ENCODE measurements at places on chromosomes 4 and X. TPM values are rescaled to one million over a fixed set of nuclear protein-coding genes. Genes with fewer than 3 reads are reported as not detected.

DNA sequence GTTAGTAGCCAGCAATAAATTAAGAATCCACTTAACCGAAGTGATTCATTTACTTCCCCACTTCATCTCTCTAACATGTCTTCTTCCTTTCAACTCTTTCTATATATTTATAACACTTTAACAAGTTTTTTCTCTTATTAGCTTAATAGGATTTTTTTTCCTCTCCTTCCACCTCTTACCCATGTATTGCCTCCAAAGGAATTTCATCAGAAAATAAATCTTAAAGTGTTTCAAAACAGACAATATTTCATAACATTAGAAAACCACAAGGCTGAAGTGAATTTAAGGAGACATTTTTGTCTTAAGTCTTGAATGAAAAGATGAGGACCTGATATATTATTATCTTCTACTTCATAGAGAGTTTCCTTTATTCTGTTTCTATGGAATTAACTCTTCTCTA lies 101.5 kb downstream of the PDGFC start:
- H3K27ac ChIP-seq = no peak overlapping the region
- H3K4me3 ChIP-seq = no peak overlapping the region
- H3K4me1 ChIP-seq = peaks cover 6% of the 10 kb centered on the region
- H3K27me3 ChIP-seq = no peaks in the 10 kb centered on the region
- DNase-seq = no peak

DNA sequence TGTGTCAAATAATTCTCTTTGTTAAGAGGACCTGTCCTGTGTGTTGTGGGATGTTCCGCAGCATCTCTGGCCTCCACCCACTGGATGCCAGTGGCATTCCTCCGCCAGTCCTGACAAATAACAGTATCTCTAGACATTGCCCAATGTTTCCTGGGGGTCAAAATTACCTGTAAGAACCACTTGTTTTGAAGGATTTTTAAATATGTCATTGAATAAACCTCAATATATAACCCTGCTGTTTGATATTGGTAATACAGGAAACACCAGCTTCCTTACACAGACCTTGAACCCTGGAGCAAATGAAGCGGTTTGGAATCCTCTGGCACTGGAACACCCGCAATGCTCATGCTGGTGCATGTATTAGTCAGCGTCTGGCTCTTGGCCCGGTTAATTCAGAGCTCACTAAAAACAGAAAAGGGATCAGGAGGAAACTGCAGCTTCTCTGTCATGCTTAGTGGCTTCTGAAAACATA lies 101.3 kb downstream of the TBL1X start:
- no peak overlapping the region for H3K27ac ChIP-seq
- no peaks in the 10 kb centered on the region for H3K36me3 ChIP-seq
- H3K4me3 ChIP-seq = no peak overlapping the region
- no peaks in the 10 kb centered on the region for H3K27me3 ChIP-seq

Gene HMX1
- not detected for total RNA-seq

DNA sequence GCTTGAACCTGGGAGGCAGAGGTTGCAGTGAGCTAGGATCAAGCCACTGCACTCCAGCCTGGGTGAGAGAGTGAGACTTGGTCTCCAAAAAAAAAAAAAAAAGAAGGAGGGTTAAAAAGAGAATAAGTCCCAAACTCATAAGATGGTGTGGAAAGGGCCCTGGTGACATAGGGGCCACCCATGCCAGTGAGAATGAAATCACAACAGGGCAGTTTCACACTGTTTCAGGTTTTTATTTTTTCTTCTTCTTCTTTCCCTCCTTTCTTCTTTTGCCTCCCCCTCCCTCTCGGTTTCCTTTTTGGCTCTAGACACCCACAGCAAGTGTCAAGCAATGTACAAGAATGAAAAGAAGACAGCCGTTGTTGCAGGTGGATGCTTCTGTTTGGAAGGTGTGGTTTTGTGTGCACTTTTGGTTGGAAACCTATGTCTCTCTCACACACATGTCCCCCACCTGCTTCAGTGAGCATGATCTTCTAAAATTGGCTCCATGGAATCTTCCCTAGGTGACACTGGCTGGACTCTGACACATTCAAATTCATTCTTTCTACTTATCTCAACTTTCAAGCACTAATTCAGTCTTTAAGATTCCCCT lies 14.4 kb upstream of the TLR8 start:
- H3K4me1 ChIP-seq = no peaks in the 10 kb centered on the region
- H3K27me3 ChIP-seq = no peaks in the 10 kb centered on the region
- DNase-seq = no peak
- H3K36me3 ChIP-seq = no peaks in the 10 kb centered on the region
- H3K27ac ChIP-seq = no peak overlapping the region
- H3K4me3 ChIP-seq = no peak overlapping the region

DNA sequence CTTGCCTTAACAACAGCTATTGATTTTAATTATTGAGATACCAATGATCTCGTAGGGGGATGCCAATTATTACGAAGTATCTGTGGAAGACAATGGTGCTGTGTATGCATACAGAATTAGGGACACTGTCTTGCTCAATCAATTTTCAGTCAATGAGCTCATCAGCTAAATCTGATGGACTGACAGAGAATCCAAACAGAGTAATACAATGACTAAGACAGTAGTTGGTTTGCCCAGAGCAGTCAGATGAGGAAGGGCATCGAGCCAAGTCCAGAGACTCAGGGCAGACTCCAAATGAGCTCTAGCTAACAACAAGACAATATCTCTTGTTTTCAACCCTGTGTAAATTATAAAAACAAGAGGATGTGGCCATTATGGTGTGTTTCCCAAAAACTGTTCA lies 14.7 kb upstream of the GSX2 start:
- no peaks in the 10 kb centered on the region for H3K36me3 ChIP-seq
- no peaks in the 10 kb centered on the region for H3K4me1 ChIP-seq
- no peak overlapping the region for H3K4me3 ChIP-seq
- DNase-seq = no peak

DNA sequence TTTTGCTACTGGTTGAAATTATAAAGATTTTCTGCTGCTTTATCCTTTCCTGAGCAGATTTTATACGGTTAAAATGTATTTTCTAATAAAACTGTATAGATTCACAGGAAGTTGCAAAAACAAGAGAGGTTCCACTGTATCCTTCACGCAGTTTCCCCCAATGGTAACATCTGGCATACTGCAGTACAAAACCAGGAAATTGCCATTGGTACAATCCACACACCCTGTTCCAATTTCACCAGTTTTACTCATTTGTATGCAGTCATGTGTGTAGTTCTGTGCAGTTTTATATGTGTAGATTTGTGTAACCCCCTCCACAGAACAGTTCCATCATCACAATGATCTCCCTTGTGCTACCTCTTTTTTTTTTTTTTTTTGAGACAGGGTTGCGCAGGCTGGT lies 20.0 kb downstream of the DDX3X start:
- H3K4me3 ChIP-seq = no peak overlapping the region
- H3K4me1 ChIP-seq = peaks cover 4% of the 10 kb centered on the region
- no peaks in the 10 kb centered on the region for H3K27me3 ChIP-seq
- H3K36me3 ChIP-seq = peaks cover 3% of the 10 kb centered on the region

Gene HPGD
- total RNA-seq = 48.4 TPM

DNA sequence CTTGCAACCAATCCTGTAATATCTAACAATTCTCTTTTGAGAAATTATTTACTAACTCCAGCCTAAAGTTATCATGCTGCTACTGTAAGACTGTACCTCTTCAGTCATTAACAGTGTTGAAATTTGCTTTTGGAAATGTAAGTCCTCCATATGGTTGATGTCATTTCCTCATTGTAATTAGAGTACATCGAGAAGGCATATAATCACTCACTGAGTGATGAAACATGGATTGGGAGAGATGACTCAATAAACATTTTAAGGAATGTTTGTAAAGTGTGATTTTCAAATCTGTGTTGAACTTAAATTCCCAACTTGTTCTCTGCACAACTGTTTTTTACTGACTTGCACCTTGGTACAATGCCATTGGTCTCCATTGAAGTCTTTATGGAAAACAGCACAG lies 61.2 kb downstream of the HMGB2 start:
- peaks cover 38% of the 10 kb centered on the region for H3K4me1 ChIP-seq
- no peak for DNase-seq
- H3K27me3 ChIP-seq = no peaks in the 10 kb centered on the region
- H3K36me3 ChIP-seq = peaks cover 5% of the 10 kb centered on the region

- H3K27me3 ChIP-seq = no peaks in the 10 kb centered on the region
- peak; percentile 59 for DNase-seq
- H3K4me1 ChIP-seq = no peaks in the 10 kb centered on the region
- H3K4me3 ChIP-seq = no peak overlapping the region
- no peaks in the 10 kb centered on the region for H3K36me3 ChIP-seq
- H3K27ac ChIP-seq = no peak overlapping the region
These were observed 118.0 kb upstream of the ATP6AP2 start for GRCh38 chrX:40462795-40463194.

Gene CXorf65
- total RNA-seq = not detected

- H3K4me3 ChIP-seq = no peak overlapping the region
- H3K27ac ChIP-seq = no peak overlapping the region
- H3K27me3 ChIP-seq = no peaks in the 10 kb centered on the region
- DNase-seq = no peak
These were observed 384.5 kb downstream of the RPA4 start for GRCh38 chrX:97268182-97268680.

- no peaks in the 10 kb centered on the region for H3K27me3 ChIP-seq
- H3K4me3 ChIP-seq = no peak overlapping the region
- H3K4me1 ChIP-seq = no peaks in the 10 kb centered on the region
- no peaks in the 10 kb centered on the region for H3K36me3 ChIP-seq
These were observed 58.2 kb downstream of the CXXC4 start for GRCh38 chr4:104436542-104436941.

Gene EDA2R
- total RNA-seq = not detected

GRCh38 chr4:73698217-73698616 lies 42.2 kb upstream of the CXCL8 start:
- no peaks in the 10 kb centered on the region for H3K4me1 ChIP-seq
- DNase-seq = peak; percentile 34
- no peak overlapping the region for H3K4me3 ChIP-seq
- H3K36me3 ChIP-seq = no peaks in the 10 kb centered on the region
- H3K27ac ChIP-seq = no peak overlapping the region

DNA sequence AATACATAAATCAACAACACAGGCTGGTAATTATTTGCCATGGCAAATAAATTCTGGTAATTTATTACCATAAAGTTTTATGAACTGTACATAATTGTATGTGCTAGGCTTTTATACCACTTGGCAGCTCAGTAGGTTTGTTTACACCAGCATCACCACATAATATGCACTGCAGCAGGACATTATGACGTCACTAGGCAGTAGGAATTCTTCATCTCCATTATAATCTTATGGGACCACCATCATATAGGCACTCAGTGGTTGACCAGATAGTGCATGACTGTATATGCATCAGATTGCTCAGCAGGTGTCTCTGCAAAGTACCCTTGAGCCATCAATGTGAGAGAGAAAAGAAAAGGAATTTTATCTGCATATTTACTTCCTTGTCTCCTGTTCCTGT lies 295.4 kb downstream of the CFAP47 start:
- H3K27ac ChIP-seq = no peak overlapping the region
- DNase-seq = no peak
- H3K36me3 ChIP-seq = no peaks in the 10 kb centered on the region
- H3K4me1 ChIP-seq = no peaks in the 10 kb centered on the region

Measured in stomach (tissue), 19 donors.